ENCODE measurements at places on chromosomes 5 and 9. TPM values are rescaled to one million over a fixed set of nuclear protein-coding genes. Genes with fewer than 3 reads are reported as not detected.

- DNase-seq, result no peak
Observed at GRCh38 chr9:93606187-93606586, 29.8 kb downstream of the PHF2 start.

- DNase-seq, result no peak
Observed at GRCh38 chr9:110969971-110970386, 68.3 kb downstream of the LPAR1 start.

DNA sequence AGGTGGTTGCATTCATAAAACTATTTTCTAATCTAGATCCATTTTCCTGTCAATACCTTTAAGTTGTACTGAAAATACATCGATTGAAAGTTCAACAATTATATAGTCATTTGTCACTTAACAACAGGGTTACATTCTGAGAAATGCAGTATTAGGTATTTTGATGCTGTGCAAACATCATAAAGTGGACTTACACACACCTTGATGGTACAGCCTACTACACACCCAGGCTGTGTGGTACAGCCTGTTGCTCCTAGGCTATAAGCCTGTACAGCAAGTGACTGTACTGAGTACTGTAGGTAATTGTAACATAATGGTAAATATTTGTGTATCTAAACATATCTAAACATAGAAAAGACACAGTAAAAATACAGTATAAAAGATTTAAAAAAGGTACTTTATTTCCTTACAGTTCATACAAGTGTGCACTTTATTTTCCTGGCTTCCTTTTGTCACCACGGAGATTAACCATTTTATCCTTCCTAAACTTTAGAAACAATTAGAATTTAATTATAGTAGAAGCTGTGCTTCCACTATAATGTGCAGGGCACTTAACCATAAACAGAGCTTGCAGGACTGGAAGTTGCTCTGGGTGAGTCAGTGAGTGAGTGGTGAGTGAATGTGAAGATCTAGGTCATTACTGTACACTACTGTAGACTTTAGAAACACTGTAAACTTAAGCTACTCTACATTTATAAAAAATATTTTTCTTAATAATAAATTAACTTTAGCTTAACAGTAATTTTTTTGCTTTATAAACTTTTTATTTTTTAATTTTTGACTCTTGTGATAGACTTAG, 42.9 kb upstream of the MEF2C start:
- DNase-seq, result no peak

DNA sequence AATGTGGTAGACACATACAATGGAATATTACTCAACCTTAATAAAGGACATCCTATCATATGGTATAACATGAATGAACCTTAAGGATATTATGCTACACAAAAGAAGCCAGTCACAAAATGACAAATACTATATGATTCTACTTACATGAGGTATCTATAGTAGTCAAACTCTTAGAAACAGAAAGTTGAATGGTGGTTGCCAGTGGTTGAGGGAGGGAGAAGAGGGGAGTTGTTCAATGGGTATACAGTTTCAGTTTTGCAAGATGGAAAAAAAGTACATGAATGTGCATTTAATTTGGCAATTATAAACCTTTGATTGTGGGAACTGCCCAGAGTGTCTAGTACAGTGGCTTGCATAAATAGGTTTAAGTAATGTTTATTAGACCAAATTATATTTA, 473.3 kb upstream of the ZNF608 start:
- DNase-seq, result no peak

GRCh38 chr5:17120209-17120608, 97.2 kb upstream of the BASP1 start:
- DNase-seq, result no peak

GRCh38 chr5:105617436-105618215, 2053.1 kb downstream of the EFNA5 start:
- no peak for DNase-seq

GRCh38 chr9:13113216-13113615, 166.3 kb downstream of the MPDZ start:
- DNase-seq, result no peak

GRCh38 chr5:108505608-108506007, 123.7 kb upstream of the FBXL17 start:
- DNase-seq, result no peak

DNA sequence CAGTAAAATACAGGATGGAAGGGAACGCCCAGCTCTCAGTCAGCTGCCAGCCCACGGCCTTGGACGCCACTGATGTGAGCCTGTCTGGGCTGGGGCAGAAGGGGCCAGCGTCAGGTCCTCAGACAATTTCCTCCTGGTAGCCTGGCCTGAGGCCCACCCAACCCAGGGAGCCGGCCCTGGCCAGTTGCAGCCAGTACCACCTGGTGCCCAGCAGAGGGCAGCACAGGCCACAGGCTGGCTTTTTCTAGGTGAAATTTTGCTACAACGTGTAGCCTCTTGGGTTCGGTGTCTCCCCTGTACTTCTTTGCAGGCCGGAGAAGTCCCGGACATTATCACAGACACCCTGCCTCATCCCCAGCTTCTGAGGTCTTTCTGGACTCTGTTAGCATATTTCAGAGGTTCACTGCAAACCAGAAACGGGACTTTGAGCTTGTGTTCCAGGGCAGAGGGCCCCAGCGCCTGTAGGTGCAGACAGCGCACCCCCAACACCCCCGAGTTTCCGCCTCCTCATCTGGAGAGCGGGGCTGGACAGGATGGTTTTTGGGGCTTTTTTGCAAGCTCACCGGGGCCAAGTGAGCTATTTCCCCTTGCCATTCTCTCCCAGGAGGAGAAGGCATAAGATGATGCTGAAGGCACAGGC, 45.9 kb upstream of the KCNMB1 start:
- peak; percentile 63 for DNase-seq

DNA sequence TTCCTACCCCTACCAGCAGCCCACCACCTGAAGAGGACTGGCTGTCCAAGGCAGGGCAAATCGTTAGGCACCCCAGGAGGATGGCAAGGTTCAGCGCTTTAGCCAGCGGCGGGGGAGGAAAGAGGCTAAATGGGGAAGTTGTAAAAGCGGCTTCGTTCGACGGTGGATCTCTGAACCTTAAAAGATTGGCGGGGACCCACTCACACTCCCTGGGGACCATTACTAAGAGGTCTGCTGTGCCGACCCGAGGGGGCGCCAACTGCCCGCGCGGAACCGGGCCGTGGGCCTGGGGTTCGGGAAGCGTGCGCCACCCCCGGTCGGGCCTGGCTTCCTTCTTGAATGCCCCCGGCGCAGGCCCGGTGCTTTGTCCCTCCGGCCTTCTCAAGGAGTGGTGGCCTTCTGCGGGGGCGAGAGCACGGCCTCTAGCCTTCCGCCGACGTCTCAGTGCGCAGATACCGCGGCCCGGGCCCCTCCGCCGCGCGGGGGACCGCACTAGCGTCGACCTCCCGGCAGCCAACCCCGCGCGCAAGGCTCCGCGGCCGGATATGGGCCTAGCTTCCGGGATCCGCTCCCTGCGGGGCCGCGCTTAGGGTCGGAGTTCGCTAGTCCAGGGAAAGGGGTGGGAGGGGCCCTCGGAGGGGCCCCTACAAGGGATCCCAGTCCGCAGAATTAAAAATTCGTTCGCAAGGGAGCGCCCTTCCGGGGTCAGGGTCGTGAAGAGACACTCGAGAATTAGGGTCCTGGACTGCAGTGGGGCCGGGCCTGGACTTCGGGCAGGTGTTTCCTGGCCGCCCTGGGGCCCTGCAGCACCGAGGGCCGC, 10.5 kb downstream of the NR2F1-AS1 start:
- no peak for DNase-seq

GRCh38 chr5:30607301-30607894, 586.1 kb upstream of the CDH6 start:
- DNase-seq, result no peak

DNA sequence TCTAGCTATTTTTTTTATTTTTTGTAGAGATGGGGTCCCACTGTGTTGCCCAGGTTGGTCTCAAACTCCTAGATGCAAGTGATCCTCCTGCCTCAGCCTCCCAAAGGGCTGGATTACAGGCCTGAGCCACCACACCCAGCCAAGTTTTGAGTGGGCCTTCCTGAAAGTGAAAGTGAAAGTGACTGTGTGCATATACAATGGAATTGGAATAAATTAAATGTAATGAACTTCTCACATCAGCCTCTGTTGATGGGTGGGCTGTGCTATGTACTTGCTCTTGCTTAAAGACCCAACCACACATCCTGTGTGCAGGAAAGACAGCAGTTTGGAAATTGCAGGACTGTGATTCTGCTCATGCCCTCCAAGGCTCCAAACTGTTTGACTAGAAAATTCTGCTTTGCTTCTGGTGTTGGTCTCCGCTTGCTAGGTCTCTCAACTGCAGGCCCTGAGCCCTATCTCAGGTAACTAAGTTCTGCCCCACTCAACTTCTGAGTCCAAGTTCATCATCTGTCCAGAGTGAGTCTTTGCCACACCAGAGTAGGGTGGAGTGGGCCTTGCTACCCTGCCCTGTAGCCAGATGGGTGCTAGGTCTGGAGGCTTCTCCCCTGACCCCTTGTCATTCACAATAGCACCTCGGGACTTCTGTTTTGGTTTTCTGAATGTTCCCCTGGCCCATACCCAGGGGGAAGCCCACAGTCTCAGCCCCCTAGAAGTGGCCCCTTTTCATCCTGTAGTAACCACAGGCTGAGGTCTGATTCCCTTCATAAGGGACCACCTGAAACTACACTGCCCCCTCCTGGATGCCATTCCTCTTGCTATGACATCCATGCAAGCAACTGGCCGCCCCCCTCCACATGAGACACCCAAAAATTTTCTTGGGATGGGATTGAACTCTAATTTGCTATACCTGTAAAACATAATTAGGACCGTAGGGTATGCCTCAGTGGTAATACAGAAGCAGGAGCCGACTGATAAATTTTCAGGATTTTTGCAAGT, 36.5 kb upstream of the RAD23B start:
- DNase-seq, result no peak

GRCh38 chr5:956941-957747, 51.5 kb upstream of the NKD2 start:
- DNase-seq, result no peak

DNA sequence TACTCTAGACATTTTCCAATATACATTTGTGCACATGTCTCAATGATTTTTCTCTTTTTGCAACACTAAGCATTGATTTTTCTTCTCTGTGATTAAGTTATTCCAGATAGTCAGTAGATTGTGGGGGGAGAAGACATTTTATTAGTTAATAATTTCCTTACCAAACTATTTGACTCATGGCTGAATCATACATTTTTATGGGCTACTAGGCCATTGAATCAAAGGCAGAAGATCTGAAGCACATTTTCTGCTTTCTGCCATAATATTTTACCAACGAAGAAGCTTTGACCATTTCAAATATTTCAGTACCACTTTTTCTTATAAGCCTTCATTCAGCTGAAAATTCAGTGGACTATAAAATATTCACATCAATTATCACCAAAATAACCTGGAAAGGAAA, 175.6 kb downstream of the IRX2 start:
- DNase-seq, result no peak

- DNase-seq, result no peak
Observed at GRCh38 chr9:38154501-38155421, 85.7 kb upstream of the SHB start.

Gene TSSK1B
- 2.1 TPM for total RNA-seq

Gene CEMIP2
- total RNA-seq, result 162 TPM

Gene SLC45A2
- not detected for total RNA-seq

Gene IL5
- total RNA-seq, result not detected
